Osteoblast (primary cell): ENCODE measurements at places on chromosomes 5 and 9. TPM values are rescaled to one million over a fixed set of nuclear protein-coding genes. Genes with fewer than 3 reads are reported as not detected.

GRCh38 chr9:4490705-4491625 lies 697 bp downstream of the SLC1A1 start:
- DNase-seq: peak; percentile 49
- no peaks in the 10 kb centered on the region for H3K27me3 ChIP-seq
- peak overlapping the region; percentile 86 for H3K4me3 ChIP-seq
- H3K4me1 ChIP-seq: peaks cover 32% of the 10 kb centered on the region
- no peaks in the 10 kb centered on the region for H3K36me3 ChIP-seq

DNA sequence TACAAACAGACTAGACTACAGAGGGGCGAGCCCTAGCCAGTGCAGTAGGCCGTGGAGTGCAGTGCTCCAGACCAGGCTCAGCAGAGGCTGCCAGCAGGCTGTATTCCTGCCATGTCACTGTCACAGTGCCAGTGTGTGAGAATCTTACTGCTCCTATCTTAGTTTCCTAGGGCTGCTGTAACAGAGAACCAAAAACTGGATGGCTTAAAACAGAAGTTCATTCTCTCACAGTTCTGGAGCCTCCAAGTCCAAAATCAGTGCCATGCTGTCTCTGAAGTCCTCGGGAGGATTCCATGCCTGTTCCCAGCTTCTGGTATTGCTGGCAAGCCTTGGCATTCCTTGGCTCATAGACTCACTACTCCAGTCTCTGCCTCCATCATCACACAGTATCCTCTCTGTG lies 75.0 kb upstream of the SAP30L start:
- H3K4me3 ChIP-seq: no peak overlapping the region
- H3K27ac ChIP-seq: peak overlapping the region; percentile 90
- peaks cover 69% of the 10 kb centered on the region for H3K4me1 ChIP-seq
- H3K36me3 ChIP-seq: peaks cover 2% of the 10 kb centered on the region

DNA sequence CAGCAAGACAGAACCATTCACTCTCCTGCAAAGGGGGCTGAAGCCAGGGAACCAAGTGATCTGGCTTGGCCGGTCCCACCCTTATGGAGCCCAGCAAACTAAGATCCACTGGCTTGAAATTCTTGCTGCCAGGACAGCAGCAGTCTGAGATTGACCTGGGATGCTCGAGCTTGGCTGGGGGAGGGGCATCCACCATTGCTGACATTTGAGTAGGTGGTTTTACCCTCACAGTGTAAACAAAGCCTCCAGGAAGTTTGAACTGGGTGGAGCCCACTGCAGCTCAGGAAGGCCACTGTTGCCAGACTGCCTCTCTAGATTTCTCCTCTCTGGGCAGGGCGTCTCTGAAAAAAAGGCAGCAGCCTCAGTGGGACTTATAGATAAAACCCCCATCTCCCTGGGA lies 60.5 kb downstream of the TNFSF8 start:
- DNase-seq: no peak
- H3K36me3 ChIP-seq: no peaks in the 10 kb centered on the region

DNA sequence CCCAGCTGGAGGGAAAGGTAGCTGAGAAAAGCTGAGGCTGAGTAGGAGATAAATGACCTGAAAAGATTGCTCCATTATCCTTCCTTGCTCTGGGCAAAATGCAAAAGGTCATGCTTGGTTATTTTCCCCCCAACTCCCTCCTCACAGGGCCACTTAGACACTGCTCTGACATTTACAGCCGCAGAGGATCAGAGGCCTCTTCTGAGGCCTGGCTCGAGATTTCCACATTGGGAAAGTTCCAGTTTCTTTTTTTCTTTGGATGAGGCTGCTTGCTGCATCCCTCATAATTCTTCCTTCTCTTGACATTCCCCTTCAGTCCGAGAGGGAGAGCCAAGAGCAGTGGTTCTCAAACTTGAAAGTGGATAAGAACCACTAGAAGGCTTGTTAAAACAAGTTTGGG lies 60.1 kb upstream of the HSPA9 start:
- H3K36me3 ChIP-seq: no peaks in the 10 kb centered on the region
- no peaks in the 10 kb centered on the region for H3K4me1 ChIP-seq
- H3K27ac ChIP-seq: no peak overlapping the region

DNA sequence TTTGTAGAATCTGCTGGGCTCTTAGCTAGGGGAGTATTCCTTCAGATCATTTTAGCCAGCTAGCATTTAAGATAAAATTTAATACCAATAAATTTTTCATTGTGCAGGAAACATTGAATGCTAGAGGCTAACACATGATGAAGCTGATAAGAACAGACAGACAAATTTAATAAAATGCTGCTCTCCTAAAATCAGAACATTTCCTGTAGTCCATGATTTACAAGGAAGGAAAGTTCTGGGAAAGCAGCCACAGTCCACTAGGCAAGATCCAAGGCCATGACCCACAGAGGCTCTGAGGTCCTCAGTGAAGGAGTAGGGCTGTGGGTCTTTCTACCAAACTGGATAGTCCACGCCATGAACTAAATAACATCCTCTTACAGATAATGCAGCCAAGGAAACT lies 253.0 kb downstream of the ICE1 start:
- H3K27me3 ChIP-seq: no peaks in the 10 kb centered on the region
- no peak overlapping the region for H3K27ac ChIP-seq
- H3K36me3 ChIP-seq: no peaks in the 10 kb centered on the region
- DNase-seq: no peak

DNA sequence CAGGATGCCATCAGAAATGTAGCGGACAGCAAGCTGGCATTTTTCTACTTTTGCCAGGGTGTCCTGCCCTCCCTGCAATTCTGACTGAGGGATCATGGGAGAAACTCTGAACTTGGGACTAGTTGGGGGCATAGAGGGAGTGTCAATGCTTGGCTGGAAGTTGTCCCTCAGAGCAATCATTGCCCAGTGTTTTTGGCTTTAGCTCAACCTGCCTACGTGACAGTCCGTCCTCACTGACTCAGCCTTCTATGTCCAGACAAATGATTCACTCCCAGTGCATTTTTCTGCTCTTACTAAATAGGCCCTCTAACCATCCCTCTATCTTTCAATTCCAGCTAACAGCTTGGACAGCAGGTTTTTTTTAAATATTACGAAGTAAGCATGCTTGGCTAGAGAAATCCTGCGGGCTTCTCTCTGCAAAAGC lies 627.4 kb downstream of the TLR4 start:
- no peaks in the 10 kb centered on the region for H3K36me3 ChIP-seq
- no peaks in the 10 kb centered on the region for H3K27me3 ChIP-seq
- H3K4me1 ChIP-seq: no peaks in the 10 kb centered on the region
- no peak overlapping the region for H3K4me3 ChIP-seq
- no peak overlapping the region for H3K27ac ChIP-seq

- H3K27ac ChIP-seq: no peak overlapping the region
- DNase-seq: no peak
- peaks cover 8% of the 10 kb centered on the region for H3K27me3 ChIP-seq
- H3K36me3 ChIP-seq: no peaks in the 10 kb centered on the region
- no peaks in the 10 kb centered on the region for H3K4me1 ChIP-seq
These were observed 9.1 kb upstream of the C1QTNF2 start for GRCh38 chr5:160379511-160379910.

DNA sequence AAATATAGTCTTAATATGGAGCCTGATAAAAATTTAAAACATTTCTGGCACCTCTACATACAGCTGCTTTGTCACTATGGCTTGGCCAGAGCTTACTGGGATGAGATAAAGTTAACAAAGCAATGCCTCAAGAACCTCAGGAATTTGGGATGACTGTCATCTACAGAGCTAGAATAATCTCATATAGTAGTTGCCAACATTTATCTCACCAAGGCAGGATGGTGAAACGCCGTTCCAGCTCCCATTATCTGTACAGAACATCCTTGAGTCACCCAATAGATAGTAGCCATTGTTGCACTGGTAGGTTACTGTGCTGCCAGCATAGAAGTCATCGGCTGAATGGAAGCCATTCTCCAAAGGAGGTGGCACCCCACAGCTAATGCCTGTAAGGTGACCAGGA lies 94.6 kb upstream of the TXNDC8 start:
- no peak overlapping the region for H3K4me3 ChIP-seq
- peaks cover 13% of the 10 kb centered on the region for H3K4me1 ChIP-seq
- no peak for DNase-seq
- H3K27ac ChIP-seq: peak overlapping the region; percentile 14

- no peak for DNase-seq
- no peak overlapping the region for H3K4me3 ChIP-seq
- H3K4me1 ChIP-seq: no peaks in the 10 kb centered on the region
- no peaks in the 10 kb centered on the region for H3K27me3 ChIP-seq
- H3K27ac ChIP-seq: no peak overlapping the region
These were observed 92.2 kb upstream of the SARDH start for GRCh38 chr9:133830310-133830709.

DNA sequence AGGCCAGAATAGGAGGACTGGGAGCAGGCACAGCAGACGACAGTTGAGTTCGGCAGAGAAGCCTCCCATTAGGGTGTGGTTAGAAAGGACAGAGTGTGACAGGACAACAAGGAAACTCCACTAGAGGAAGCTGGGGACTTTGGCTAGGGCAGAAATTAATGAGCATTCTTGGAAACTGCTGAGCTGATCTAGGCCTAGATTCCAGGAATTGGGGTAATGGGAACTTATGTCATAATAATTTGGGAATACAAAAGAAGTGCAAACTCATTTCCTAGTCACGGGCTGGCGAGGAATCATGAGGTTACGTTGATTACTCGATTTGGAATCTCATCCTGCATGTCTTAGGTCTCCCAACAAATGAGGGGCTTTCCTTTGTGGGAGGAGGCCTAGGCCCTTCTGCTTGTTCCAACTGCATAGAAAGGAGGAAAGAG lies 144.6 kb upstream of the RPS23 start:
- H3K36me3 ChIP-seq: no peaks in the 10 kb centered on the region
- DNase-seq: peak; percentile 76
- H3K4me3 ChIP-seq: no peak overlapping the region
- H3K27me3 ChIP-seq: no peaks in the 10 kb centered on the region
- peaks cover 56% of the 10 kb centered on the region for H3K4me1 ChIP-seq

The GHR gene
- total RNA-seq: 5.4 and 5.6 TPM in 2 replicates

The FOXI1 gene
- not detected in 2 replicates for total RNA-seq

The C9orf50 gene
- total RNA-seq: under 0.01 and 0.36 TPM in 2 replicates

The FAF2 gene
- 40.2 and 42.4 TPM in 2 replicates for total RNA-seq

The SPINK13 gene
- not detected in 2 replicates for total RNA-seq

The RLN2 gene
- not detected in 2 replicates for total RNA-seq

The ANKRD31 gene
- total RNA-seq: 0.29 and 0.36 TPM in 2 replicates
